A549 treated with DMSO at 1 μM for 4 hours (cell line): ENCODE measurements at places on chromosomes 4 and X. TPM values are rescaled to one million over a fixed set of nuclear protein-coding genes. Genes with fewer than 3 reads are reported as not detected.

The ASIC5 gene
- total RNA-seq, result not detected in 5 replicates

The SMIM31 gene
- total RNA-seq, result 0.02 to 0.11 TPM (median 0.07 TPM) in 3 of 5 replicates, not detected in the others

The COL4A5 gene
- total RNA-seq, result 10.2 to 14.2 TPM (median 13.7 TPM) in 5 replicates

The F8A2 gene
- not detected in 5 replicates for total RNA-seq

The CSAG3 gene
- not detected in 5 replicates for total RNA-seq

The CXCL5 gene
- 49.1 to 77.1 TPM (median 59.0 TPM) in 5 replicates for total RNA-seq
